ENCODE measurements at places on chromosomes 7 and 10.

DNA sequence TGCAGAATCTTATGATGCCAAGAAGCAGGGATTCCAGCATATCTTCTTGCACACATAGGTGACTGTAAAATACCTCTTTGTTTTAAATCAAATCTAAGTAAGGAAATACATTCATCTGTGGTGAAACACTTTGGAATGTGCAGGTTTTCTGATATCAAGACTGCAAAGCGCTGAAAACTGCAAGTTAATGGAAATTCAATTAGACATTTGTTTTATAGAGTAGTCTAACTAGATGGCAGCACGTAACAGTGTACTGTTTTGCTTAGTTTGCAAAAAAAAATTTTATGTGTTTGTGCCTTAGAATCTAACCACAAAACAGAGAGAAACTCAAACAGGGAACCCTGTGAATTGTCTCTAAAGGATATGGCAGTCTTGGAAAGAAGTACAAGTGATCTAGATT, 259.2 kb downstream of the HDAC9 start:
- DNase-seq = no peak

GRCh38 chr10:112950714-112951358, 789 bp downstream of the TCF7L2 start:
- DNase-seq = no peak

- DNase-seq = no peak
Measured at GRCh38 chr10:21138769-21139340, 241.7 kb upstream of the NEBL start.

DNA sequence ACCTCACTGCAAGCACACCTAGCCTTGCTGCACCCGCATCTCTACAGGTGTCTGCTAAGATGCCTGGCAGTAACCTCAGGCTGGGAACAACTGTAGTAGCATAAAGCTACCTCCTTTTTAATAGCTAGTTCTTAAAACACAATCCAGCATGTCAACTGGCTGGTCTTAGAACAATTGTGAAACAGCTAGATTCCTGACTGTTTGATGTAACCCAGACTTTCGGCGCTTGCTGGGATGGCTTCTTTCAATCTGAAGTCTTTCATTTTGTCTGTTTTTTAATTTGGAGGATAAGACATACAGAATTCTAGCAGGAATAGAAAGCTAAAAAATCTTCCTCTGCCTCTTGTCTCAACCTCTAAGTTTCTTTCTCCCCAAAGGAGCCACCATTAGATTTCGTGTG, 59.8 kb downstream of the GSDME start:
- DNase-seq = no peak

DNA sequence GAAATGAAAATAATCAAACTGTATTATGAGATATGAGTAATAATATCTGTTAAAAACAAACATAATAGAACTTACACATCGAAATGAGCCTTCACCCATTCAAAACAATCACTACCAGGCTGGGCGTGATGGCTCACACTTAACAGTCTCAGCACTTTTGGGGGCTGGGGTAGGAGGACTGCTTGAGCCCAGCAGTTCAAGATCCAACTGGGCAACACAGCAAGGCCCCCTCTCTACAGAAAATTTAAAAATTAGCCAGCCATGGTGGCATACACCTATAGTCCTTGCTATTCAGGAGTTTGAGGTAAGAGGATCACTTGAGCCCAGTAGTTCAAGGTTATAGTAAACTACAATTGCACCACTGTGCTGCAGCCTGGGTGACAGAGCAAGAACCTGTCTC, 75.8 kb downstream of the NT5C2 start:
- no peak for DNase-seq

GRCh38 chr10:43041422-43042342, 35.2 kb upstream of the RET start:
- no peak for DNase-seq

- DNase-seq = no peak
Measured at GRCh38 chr10:423178-423577, 266.3 kb downstream of the DIP2C start.

- DNase-seq = peak; percentile 64
Measured at GRCh38 chr7:2512179-2512661, 7.4 kb upstream of the LFNG start.

DNA sequence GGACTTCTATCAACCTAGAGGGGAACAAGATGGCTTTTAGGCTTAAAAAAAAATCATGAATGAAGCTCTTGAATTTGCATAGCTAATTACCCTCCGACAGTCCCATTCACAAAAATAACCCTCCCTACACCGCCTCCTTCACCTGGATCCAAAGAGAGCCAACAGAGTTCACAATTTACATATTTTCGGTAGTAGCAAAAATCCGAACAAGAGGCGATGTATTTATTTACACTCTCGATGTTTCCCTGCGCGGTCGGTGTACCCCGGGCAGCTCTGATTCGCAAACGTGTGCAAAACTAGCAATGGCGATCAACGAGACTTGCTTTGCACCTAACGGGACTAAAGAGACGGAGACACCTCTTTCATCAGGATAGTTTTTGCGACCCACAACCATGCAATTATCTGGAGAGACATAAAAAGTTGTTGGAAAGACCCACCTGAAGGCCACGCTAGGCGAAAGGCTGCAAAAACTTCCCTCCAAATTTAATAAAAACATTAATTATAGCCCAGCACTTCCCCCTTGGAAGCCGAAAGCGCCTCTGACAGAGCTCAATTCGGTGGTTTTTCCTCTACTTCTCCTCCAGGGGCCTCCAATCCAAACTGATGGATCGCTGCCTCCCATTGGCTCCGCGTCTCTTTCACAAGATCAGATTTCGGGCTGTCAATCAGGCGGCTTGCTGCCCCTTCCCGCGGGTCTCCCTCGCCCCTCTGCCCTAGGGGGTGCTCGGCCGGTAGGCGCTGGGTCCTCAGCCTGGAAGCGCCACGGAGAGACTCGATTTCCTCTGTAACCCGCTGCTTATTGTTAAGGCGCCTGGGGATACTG, at the start of gene ETV1:
Gene ETV1, minus strand, starts transcription at position 541 of the 823 bp plus-strand sequence. CDS start 614 bp downstream, outside the sequence.
- DNase-seq = no peak

GRCh38 chr7:98458090-98458875, 57.4 kb upstream of the BAIAP2L1 start:
- no peak for DNase-seq

- no peak for DNase-seq
Measured at GRCh38 chr10:117441361-117441760, 66.1 kb upstream of the PDZD8 start.

- no peak for DNase-seq
Measured at GRCh38 chr7:139728203-139728602, 49.6 kb downstream of the HIPK2 start.

GRCh38 chr10:81104494-81104893, 566.8 kb downstream of the SH2D4B start:
- DNase-seq = no peak

DNA sequence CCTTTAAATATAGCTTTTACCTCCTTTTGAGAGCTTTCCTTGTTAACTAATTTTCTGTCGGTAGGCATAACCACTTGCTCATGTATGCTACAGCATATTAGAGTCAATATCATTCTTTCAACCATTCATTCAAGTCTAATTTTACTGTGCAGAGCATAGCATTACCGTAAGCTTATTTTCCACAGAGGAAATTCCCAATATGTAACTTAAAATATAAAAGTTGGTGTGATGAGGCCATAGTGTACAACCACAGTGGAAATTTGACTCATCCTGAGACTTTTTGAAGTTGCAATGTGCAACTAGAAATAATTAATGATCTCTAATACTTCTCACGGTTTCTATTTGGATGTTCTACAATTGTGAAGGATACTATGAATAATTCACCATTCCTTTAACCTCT, 80.6 kb upstream of the KLF6 start:
- DNase-seq = no peak

DNA sequence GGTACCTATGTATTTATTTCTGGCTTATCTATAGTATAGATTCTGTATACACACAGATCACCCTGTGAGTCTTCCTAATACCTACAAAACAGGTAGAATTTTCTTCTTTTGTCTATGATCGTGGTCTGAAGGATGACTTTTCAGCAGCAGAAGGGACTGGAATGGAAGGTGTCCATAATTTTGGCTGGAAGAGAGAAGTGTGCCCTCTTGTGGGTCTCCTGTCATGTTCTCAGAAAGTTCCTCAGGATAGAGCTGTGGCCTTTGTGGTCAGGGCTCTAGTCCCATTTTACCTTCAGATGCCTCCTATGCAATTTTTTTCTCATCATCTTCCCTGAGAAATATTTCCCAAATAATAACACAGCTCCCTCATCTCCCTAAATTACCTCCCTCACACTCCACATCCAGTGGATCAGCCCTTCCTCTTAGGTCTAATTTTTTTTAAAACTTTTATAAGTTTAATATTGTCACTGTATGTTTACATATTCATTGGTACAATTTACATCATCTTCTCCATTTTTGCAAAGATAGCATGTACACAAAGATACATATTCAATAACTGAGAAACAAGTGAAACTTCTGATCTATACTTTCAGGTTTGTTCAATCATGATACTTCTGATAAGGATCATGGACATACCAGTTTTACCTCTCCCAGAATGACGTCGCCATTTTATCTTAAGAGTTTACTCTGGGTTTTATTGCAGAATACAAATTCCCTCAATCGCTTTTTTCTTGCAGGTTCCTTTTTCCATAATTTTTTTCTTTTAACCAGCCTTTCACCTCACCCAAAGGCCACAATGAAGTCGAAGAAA, 112.7 kb downstream of the REEP3 start:
- DNase-seq = no peak

DNA sequence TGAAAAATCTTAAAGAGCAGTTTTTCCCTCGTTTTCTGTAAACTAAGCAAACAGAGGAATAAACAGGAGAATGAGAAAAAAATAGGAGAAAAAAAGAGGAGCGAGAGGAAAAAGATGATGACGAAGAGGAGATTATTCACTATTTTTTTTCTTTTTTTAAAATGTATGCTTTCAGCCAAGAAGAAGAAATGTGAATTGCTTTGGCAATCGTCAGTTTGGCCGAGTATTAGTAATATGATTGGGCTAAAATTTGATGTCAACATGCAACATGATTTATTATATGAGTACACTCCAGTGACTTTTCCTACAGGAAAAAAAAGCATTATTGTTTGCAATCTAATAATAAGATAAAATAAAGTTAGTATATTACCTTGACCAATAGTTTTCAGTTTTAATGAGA, 26.3 kb downstream of the VWDE start:
- no peak for DNase-seq

DNA sequence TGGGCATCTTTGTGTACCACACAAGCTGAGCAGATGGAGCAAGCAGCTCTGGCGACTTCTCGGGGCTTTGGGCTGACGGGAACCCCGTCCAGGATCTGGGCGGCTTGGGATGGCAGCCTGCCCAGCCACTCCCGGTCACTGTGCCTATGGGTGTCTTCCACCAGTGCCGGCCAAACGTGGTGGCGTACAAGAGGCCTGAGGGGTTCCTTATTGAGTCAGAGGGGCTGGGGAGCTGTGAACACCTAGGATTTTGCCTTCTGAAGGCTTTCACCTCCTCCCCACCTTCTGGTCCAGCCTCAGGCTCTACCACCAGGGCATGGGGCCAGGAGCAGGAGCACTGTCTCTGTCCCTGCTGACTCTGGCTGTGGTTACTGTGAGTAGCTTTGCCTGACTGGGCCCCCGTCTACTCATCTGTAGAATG, 71.8 kb upstream of the PPIF start:
- DNase-seq = no peak

DNA sequence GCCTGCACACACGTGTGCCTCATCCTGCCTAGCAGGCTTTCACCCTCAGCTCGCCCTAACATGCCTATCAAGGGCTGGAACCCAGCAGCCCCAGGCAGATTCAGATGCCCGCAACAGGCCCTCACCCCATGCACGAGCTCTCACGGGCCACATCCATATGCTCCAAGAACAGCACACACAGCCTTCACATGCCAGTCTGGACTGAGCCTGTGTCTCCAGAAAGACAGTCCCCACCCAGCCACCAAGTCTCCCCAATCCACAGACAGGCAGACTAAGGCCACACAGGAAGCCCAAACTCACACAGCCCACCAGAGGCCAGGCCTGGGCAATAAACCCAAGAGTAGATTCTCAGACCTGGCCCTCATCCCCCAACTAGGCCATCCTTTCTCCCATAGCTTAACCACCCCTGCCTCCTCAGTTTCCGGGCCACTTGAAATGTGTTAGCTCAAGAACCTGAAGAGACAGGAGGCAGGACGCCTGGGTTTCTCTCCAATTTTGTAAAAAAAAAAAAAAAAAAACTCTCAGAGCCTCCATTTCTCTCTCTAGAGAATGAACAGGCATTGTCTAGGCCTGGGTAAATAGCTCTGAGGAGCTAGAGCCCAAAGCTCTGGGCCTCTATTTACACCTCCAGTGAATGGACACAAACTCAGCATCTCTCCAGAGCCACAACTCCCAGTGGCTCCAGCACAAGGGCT, 6.8 kb downstream of the LDB1 start:
- DNase-seq = no peak

- no peak for DNase-seq
Measured at GRCh38 chr10:61664985-61665384, 2.3 kb downstream of the CABCOCO1 start.

GRCh38 chr7:1948887-1949680, 279.0 kb downstream of the ELFN1 start:
- DNase-seq = no peak

- no peak for DNase-seq
Measured at GRCh38 chr7:142002179-142002578, 6.5 kb downstream of the MGAM start.

DNA sequence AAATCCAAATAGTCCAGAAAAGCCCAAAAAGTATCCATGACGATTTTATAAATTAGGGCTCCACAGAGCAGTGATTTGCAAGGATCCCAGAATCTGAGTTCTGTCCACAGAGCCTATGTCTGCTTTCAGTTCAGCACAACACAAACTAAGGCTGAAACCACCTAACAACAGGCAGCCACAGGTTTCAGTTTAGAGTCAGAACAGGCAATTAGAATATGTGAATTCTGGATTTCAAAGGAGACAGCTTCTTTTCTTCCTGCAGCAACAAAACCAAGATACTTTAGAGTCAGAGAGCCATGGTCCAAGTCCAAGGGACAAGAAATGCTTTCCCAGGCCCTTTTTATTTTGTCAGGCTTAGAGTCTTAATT, 23.6 kb downstream of the IFIT3 start:
- no peak for DNase-seq

DNA sequence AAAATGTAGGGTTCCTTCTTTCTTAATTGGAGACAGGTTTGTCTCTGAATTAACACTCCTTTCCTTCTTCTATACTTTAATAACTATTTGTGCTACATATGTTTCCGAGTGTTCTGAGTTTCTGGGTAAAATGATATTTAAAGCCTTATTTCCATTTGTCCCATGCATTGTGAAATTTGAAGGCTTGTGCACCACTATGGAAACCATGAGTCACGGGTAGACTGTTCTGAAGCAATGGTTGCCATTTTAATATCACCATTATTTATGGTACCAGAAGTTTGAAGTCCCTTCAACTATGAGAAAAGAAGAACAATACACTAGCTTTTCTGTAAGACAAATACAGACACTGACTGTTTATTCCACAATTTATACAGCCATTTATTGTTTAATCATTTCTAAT, 44.7 kb upstream of the ZEB1 start:
- no peak for DNase-seq

- no peak for DNase-seq
Measured at GRCh38 chr10:128373071-128373749, 247.0 kb upstream of the MKI67 start.

All from D721Med (cell line).